Stimulated activated CD4-positive, alpha-beta T cell treated with anti-CD3 and anti-CD28 coated beads, Interleukin-15, amount 100 ng/mL, for 48 hours (primary cell): ENCODE measurements at places on chromosomes 2 and 18.

DNA sequence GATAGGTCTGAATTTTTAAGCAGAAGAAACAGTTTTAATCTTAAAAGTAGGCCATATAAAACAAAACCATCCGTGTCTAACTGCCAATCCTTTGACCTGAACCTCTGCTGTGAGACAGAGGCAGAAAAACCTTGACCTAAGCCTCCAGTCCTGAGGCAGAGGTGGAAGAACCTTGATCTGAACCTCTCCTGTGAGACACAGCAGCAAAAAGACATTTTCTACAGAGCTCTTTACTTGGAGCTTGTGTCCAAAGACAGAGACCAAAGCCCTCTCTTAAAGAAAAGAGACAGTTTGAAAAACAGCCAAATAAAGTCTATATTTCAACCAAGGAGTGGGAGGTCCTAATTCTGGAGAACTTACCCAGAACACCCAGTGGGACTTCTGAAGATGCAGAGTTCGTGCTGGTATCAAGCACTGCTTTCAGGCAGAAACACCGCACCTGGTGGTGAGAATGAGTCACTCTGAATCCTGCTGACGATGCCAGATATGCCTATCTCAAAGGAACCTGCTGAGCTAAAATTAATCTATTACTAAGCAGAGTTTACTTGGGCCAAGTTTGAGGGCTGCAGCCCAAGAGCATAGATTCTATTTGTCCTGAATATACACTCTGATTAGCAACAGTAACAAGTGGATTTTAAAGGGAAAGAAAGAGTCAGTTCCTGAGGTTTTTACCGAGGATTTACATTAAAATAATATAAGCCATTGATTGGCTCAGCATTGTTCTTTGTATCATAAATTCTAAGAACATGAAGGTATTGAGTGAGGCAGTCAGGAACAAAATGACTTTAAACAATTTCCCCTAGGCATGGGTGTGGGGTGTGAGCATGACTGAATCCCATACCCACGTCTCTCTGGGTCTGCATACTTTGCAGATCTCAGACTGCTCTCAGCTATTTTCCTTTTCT lies 806.4 kb downstream of the TRIB2 start:
- DNase-seq: no peak

GRCh38 chr2:232310121-232310520 lies 68.4 kb upstream of the ALPP start:
- no peak for DNase-seq

DNA sequence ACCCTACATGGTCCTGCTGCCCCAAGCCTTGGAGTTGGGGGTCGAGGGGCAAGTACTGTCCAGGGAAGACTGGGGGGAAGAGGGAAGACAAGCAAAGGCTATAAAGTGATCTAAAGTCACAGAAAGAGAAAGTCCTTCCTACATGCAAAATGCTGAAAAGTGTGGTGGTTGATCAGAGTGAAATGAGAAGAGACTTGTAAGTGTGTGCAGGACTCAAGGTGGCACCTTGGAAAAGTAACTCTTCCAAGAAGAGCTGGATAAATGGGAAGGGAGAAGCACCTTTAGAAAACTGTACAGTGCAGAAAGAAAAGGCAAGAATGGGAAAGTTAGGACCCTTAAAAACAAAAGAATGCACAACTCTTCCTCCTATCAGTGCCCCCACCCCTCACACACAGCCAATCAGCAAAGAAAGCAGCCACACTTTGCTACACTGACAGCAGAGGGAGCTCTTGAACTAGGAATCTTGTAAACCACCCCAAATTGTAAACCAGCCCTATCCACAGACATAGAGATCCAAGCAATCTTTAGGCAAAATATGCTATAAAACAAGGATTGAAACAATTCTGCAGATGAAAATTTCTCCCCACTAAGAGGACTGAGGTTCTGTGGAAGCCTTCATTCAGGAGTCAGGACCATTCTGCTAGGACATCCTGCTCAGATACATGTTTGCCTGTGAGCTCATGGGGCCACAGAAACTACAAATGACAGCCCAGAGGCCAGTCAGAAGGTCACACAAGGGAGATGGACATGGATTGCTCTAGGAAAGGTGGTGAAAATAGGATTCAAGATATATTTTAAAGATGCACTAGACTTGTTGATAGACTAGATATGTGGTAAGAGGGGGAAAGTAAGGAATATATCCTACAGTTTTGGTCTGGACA lies 146.4 kb downstream of the FTCDNL1 start:
- peak; percentile 19 for DNase-seq

GRCh38 chr2:144015655-144016245 lies 504.2 kb downstream of the ZEB2 start:
- no peak for DNase-seq
